Right ventricle myocardium inferior (tissue), 1 donor: ENCODE measurements at places on chromosomes 2 and 18. TPM values are rescaled to one million over a fixed set of nuclear protein-coding genes. Genes with fewer than 3 reads are reported as not detected.

DNA sequence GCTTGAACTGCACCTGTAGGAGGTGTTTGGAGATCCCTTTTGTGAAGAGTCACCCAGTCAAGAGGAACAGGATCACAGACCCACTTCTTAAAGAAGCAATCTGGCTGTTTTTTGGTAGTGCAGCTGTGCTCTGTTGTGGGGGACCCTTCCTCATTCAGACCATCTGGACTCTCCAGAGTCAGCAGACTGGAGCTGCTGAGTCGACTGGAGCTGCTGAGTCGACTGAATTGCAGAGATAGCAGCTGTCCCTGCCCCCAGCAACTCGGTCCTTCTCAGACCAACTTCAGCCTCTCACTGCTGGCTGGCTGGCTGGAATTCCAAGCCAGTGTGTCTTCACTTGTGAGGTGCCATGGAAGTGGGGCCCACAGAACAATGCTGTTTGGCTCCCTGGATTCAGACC is 56.8 kb downstream of the GTF3C3 start:
- DNase-seq = no peak

Gene DCC
- total RNA-seq = not detected

Gene SERPINB4
- not detected for total RNA-seq

DNA sequence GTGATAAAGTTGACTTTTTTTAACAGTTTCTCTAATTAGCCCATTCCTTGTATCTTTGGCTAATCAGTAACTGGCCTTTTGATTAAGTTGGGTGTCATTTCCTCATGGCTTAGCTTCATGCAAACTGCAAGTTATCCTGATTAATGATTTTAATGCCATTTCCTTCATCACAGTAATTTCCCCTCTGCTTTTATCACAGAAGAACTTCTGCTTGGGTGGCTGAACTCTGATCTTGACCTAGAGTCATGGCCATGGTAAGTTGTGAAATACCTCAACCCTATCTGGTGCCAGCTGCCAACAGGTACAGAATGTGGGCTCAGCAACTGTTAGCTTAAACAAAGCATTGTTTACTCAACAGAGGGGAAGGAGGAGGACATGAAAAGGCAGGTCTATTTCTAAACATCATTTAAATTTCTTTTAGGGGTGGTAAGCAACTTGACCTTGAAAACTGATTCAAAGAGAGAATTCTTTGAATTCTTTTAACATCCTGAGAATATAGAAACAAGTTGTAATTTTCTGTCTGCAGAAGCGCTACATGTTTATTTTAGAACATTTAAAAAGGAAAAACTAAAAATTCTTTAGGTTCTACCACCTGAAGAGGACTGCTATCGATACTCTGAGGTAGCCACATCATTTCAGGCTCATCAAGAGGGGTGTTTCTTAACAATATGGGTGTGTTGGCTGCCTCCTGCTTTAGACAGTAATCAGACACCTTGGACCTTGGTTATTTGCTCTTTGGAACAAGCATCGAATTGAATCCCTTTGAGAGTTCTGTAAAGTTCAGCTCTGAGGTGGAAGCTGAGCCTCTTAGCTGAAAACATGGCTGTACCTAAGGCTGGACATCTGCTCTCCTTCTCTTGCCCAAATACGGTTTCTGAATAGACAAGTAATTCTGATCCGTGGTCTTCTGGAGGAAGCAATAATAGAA is 39.7 kb downstream of the ANXA4 start:
- no peak for DNase-seq

GRCh38 chr2:170929686-170930050 is 615 bp downstream of the GORASP2 start:
- peak; percentile 85 for DNase-seq

DNA sequence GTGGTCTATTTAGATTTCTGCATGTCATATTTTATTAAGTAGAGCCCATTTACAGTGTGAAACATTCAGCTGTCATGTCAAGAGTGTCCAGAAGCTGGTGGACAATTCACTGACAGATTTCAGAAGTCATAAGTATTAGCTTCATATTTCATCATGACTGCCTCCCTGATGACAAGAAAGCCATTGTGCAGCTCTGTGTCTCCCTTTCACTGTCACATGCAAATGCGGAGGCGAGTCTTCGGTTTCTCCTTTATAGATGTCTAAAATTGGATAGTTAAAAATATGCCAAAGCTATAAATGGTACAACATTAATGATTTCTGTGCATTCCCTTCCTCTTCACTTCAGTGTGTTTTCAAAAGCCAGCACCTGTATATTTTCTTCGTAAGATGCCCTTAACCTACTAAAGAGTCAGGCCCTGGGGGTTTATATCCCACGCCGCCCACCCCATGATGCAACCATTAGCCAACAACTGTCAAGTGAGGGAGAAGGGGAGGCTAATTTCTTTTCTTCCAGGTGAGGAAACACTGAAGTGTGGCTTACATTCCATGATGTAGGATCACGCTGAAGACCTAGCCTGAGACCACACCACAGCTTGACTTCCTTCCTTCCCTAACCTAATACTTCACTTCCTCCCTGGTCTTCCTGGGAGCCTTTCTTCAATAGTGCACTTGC is 99.6 kb upstream of the DDX18 start:
- DNase-seq = no peak

DNA sequence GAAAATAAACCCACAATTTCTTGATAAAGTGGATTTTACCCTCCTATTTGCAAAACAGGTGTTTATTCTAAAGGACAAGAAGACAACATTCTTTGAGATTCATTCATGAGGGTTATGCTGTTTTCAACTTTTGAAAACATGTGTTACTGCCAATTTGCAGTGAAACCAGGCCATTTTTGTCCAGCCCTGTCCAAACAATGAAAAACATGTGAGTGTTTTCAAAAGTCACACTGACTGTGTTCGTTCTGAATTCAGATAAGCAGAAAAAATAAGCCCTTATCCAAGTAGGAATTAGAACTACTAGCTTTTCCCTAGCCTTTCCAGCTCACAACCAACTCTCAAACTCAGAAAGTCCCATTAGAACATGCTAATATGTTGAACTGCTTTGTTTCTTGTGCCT is 148.1 kb upstream of the PID1 start:
- DNase-seq = no peak

DNA sequence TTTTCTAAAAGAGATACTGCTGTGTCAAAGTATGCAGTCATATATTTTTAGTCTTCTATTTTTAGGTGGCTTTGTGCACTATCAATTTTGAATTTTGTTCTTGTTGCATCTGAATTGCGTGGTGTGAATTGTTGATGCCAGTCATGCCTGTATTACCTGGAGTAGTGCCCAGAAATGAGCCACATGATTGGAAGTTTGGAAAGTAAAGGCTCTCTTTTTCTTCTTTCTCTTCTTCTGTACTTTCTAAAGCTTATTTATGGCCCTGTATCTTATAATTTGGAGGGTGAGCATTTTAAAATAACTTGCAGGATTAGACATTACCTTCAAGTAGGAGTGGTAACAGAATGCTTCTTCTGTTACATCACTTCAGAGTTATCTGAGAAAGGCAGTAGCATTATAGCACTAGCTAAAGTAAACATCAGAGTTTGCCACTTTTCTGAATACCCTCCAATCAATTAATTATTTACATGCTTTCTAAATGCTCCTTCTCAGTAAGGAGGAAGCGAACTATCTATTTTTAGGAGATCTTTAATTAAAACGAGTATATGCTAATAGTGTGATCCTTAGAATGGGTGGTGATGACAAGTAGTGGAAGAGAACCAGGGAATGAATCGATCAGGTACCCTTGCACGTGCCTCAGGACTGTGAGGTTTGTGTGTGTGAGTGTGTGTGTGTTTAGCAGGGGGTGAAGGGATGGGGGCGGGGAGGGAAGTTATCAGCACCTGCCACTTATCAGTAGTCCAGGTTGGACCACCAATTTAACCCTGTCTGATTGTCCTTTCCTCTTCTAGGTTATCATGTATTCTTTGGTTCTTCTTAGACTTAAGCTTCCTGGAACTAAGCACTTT is 112.5 kb downstream of the MAP3K20 start:
- DNase-seq = no peak

GRCh38 chr2:75200140-75201096 is 1.1 kb upstream of the TACR1 start:
- DNase-seq = peak; percentile 68

Gene ADCYAP1
- not detected for total RNA-seq

Gene RNU2-63P
- total RNA-seq = not detected

Gene DSG2
- 35.7 TPM for total RNA-seq

DNA sequence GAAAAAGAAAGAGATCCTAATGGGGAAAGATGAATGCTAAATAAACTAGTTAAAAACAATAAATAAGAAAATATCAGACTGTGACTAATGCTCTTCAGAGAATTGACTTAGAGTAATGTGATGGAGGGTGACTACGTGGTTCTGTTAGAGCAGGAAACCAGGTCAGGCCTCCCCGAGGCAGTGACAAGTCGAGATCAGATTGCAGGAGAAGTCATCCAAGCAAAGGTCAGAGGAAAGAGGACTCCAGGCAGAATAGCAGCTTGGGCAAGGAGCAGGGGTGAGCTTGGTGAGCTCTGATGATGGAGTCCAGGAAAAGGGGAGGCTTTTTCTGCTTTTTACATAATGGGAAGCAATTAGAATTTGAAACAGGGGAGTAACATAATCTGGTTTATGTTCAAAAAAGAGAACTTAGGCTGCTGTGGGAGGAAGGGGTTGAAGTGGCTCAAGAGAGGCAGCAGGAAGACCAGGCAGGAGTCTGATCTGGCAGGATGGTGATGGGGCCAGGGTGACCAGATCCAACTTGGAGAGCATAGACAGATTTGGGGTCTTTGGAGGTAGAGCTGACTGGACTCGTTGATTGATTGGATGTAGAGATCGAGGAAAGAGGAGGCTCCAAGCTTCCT is 27.3 kb upstream of the ITGB6 start:
- DNase-seq = no peak
